ENCODE measurements at places on chromosomes 6 and 20.

GRCh38 chr6:69953491-69953890 lies 87.1 kb downstream of the COL19A1 start:
- peak; percentile 5 for DNase-seq

DNA sequence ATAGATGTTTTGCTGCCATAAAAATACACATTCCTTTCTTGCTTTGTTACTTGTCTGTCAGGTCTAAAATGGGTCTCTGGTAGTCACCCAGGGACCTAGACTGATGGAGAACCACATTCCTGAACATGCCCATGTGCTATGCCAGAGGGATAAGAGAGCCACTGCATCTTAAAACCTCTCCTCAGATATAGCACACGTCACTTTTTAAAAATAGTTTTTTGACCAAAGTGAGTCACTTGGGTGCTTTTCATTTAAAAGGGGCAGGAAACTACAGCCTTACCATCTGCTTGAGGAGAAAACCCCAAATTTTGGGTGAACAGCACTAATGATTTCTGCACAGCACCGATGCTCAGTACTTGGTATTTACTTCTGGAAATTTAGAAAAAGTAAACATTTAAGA lies 197.8 kb downstream of the OGFRL1 start:
- DNase-seq: no peak

DNA sequence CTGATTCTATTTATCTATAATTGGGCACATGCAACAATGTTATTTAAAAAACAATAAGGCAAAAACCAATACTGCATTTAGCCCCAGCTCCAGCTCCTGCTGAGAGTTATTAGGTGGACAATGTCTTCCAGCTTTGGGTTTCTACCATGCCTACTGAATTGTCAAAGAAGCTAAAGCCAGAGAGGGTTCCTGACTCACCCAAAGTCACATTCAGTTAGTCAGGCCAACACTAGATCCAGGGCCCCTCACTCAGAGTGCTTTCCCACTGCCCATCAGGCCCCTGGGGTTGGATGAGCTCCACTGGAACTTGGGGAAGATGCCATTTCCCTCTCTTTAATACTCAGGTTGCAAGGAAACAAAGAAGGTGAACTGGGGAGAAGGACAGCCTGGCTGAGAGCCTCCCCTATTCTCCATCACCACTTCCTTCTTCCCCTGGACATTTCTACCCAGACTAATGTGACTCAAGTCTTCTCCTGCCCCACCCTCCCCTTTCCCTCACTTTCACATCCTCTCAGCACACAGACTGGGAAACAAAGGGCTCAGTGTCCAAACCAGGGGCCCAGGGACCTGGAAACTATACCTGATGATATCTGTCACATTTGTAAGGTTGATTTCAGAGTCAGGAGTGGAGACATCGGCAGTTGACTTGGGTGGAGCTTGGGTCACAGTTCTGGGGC lies 6.0 kb downstream of the TREM1 start:
- no peak for DNase-seq

DNA sequence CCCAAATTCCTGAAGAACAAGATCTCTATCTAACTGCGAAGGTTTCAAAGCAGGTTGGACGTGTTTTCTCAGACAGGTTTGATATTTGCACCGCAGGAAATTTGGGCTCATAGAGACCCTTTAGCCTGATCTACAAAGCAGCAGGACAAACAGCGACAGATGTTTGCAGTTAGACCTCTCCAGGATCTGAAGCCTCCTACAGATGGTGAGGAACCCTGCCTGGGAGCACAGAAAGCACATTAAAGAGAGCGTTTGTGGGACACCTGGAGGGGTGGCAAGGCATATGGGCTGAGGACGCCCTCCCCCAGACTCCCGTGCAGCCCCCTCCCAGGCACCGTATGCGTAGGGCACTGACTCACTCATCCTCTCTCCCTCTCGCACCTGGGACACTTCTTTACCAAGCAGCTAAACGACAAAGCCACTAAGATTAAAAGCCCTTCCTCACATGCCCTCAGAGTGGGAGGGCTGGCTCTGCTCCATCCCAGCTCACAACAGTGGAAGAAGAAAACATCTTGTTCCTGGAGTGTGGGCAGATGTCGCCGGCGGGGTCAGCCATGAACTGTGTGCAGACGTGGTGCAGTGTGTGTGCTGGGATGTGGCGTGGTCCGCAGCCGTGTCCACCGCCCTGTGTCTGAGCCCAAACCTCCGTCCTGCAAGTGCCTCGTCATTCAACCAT lies 249.7 kb upstream of the AFDN start:
- DNase-seq: no peak

DNA sequence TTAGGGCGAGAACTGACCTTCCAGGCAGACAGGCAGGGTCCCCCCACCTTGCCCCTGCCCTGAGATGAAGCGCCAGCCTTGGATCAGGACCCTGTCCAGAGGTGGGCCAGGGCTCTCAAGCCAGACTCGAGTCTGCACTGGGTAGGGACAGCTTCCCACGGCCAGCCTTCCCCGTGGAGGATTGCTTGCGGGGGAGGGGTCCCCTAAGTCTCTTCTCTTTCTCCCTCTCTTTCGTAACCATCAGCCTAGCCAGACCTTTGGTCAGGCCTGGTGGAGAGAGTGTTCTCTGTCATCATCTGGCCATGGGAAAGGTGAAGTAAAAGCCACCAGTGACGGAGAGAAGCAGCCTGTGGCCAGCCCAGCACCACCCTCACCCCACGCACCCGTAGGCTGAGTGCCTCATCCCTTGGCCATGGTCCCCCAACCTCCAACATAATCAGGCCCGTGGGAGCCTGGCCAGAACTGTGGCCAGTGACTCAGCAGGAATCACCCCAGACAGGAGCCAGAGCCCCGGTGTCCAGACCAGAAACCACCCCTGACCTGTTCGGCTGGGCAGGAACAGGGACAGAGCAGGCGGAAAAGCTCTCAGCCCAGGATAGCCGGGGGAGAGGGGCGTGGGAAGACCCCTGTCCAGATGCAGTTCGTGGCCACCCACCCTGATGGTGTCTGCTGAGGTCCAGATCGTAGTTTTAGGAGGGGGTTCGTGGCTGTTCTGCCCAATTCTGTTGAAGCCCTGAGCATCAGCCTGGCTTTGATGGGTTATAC lies 47.1 kb downstream of the SNAI1 start:
- DNase-seq: no peak

GRCh38 chr6:140915103-140915502 lies 1217.6 kb upstream of the GJE1 start:
- DNase-seq: peak; percentile 57

- DNase-seq: no peak
These were observed 221.3 kb upstream of the CST7 start for GRCh38 chr20:24727795-24728194.

DNA sequence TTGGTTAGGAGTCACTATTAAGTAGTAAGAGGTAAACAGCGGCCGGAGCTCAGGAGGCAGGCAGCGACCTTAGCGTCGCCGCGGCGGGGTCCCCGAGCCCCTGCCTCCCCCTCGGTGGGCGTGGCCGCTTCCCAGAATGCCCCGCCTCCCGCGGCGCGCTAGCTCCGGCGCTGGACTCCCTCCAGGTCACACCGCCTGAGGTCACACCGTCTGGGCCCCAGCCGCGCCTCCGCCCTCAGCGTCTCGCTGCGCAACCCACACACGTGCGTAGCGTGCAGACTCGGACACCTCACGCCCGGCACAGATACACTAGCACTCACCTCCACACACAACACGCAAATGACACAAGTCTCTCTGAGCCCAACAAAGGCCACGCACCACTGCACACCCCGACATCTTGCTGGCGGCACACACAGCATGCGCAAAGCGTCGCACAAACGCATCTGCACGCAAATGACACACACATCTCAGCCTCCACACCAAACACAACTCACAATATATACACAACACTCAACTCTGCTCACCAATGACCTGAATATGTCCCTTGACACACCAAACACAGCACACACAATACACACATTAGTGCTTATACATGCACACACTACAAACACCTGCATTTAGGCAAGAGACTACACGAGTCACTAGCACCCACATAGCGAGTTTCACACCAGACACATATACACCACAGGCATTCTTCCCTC lies 17.6 kb upstream of the CDKN1A start:
- no peak for DNase-seq

DNA sequence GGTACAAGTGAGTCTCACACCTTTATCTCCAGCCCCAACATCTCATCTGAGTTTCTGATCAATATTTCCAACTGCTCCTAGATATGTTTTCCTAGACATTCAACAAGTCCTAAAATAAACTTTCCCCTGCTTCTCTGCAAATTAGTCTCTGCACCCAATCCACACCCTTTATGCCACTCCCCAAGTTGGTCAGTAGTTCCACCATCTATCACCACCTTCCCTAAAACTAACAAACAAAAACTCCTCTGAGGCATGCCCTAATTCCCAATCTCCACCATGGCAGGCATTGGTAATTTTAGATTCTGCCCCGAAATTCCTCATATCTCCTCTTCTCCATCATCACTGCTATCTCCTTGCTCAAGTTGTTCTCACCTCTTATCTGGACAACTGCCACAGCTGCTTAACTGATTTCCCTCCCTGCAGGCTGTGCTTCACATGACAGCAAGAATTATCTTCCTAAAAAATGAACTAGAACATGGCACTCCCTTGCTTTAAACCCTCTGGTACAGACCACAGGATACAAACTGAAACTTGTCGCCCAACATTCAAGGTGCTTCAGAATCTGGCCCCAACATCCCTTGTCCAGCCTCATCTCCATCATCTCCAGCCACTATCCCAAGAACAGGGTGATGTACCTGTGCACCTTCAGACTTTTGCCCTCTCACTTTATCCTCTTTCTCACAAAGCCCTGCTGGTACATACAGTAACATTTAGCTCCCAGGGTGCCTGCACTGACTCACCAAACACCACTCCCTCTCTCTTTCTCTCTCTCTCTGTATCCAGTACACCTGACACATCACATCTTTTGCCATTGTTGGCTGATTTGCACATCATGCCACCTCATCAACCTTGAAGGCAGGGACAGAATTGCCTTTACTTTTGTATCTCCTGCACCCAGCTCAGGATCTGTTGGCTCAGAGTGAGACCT lies 55.5 kb downstream of the ZHX3 start:
- no peak for DNase-seq

- DNase-seq: no peak
These were observed 31.5 kb downstream of the NINL start for GRCh38 chr20:25553819-25554296.

DNA sequence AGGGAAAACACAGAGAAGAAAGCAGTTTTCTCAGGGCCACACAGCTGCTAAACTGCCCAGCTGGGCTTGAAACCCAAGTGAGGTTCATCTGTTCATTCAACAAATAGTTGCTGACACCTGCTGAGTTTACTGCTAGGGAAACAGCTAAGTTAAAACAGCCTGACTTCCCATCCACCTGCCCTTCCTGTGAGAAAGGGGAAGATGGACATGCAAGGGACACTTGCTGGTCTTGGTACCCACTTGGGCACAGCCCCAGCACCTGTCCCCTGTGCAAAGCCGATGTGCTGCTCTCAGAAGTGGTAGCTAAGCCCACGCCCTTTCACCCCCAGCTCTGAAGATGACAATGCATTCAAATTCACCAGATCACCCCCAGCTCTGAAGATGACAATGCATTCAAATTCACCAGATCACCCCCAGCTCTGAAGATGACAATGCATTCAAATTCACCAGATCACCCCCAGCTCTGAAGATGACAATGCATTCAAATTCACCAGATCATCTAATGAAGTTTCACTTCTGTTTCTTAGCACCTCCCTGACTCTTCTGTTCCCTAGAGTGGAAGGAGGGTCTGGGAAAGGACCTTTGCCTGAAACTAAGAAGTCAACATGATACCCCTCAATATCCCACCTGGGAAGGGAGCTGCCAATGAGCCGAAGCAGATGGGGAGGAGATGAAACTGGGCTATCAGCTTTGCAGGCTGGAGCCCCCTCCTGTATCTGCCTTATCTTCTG lies 46.0 kb upstream of the TOP1 start:
- DNase-seq: no peak

- no peak for DNase-seq
These were observed 884 bp downstream of the TSPO2 start for GRCh38 chr6:41043151-41043550.

DNA sequence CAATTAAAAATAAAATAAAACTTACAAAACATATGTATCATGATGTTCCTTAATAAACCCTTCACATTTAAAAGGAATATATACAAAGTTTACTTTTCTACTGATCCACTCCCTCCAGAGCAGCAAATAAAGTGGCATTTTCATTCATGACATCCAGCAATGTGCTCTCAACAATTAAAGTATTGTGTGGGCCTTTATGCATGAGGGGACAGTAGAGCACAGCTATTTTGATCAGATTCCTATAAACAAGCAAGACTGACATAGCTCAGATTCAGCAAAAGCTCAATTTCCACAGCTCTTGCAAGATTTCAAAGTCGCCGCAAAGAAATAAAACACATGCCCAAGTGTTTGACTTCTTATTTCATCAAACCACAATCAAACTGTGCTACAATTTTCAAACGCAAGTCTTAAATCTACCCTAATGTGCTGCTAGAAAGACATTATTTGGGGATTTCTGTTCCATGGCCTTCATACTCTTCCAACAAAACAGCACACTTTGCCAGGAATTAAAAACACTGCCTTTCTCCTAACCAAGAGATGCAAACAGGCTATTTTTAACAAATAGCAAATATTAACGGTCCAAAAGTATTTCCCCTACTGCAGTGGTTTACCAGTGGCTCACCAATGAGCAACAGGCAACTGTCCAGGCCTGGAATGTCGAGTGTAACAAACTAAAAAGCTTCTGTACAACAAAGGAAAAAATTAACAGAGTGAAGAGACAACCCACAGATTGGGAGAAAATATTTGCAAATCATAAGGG lies 52.3 kb downstream of the MBOAT1 start:
- DNase-seq: no peak

DNA sequence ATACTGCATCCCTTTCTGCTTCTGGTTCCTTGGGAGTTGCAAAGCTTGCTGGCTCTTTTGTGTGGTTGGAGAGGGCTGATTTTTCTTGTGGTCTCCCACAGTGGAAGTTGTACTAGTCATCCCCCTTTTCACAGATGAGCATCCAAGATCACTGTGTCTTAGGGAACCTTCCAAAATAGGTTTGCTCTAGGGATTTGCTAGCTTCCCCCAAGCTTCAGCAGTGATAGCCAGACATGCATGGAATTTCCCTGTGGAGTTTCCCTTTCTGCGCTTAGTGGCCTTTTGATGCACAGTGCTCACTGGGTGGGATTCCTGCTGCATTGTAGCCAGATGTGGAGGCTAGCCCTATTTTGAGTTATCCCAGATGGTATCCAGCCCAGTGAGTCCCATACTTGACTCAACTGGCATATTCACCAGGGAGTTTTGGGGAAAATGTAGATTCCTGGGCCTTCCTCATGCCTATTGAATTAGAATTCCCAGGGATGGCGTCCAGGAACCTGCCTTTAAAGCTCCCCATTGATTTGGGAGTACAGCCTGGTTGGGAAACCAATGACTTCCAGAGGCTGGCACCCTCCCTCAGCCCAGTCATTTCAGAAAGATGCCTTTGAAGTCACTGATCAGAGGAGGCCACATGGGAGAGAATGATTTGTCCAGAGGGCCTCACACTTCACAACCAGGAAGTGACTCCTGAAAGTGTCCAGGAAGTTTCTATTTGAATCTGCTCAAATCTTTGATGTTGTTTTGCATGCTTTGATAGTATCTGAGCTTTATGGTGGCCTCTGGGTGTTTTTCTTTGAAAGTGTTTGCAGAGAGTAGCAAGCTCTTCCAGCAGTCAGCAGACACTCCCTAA lies 25.9 kb downstream of the PPARD start:
- no peak for DNase-seq
